GM12864 (cell line): ENCODE measurements at places on chromosomes 7 and 10.

GRCh38 chr10:84075226-84076046 lies 63.9 kb upstream of the GHITM start:
- no peak for DNase-seq

- DNase-seq: no peak
Observed at GRCh38 chr10:14191407-14191806, 139.3 kb downstream of the FRMD4A start.

DNA sequence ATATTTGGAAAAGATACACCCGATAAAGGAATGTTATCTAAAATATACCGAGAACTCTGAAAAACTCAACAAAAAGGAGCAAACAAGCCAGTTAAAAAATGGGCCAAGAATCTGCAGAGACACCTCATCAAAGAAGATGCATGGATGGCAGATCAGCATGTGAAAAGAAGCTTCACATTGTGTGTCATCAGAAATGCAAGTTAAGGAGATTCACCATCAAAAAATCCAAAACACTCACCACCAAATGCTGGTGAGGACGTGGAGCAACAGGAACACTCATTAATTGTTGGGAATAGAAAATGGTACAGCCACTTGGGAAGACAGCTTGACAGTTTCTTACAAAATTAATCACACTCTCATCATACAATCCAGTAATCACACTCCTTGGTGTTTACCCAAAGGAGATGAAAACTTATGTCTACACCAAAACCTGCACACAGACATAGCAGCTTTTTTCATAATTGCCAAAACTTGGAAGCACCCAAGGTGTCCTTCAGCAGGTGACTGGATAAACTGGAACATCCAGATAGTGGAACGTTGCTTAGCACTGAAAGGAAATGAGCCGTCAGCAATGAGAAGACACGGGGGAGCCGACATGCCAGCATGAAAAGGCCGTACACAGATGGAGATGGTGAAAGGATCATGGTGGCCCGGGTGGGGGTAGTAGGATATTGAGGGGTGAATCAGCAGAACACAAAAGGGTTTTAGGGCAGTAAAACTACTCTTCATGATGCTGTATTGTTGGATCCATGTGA lies 27.9 kb upstream of the PWWP2B start:
- DNase-seq: no peak

DNA sequence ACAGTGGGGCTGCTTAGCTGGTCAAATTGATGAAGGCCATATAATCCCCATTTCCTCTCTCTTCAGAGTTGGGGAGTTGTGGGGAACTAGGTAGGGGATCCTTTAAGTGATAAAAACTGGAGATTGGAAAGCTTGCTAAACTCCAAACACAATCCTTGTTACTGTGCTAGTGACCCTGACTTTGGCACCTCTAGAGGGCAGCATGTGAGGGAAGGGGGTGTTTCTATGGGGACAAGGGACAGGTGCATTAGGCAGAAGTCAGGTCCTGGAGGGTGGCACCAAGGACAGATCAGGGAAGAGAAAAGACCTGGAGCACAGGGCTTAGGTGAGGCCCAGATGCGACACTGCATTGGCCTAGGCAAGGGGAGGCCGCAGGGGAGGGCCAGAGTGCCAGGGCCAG lies 66.9 kb downstream of the CDHR3 start:
- no peak for DNase-seq

- DNase-seq: no peak
Observed at GRCh38 chr10:73915206-73915851, 4.4 kb downstream of the PLAU start.

- no peak for DNase-seq
Observed at GRCh38 chr7:99325001-99325493, 651 bp upstream of the ARPC1A start.

- no peak for DNase-seq
Observed at GRCh38 chr10:52419281-52419680, 105.2 kb downstream of the DKK1 start.

GRCh38 chr10:119616882-119617570 lies 20.3 kb upstream of the TIAL1 start:
- no peak for DNase-seq

DNA sequence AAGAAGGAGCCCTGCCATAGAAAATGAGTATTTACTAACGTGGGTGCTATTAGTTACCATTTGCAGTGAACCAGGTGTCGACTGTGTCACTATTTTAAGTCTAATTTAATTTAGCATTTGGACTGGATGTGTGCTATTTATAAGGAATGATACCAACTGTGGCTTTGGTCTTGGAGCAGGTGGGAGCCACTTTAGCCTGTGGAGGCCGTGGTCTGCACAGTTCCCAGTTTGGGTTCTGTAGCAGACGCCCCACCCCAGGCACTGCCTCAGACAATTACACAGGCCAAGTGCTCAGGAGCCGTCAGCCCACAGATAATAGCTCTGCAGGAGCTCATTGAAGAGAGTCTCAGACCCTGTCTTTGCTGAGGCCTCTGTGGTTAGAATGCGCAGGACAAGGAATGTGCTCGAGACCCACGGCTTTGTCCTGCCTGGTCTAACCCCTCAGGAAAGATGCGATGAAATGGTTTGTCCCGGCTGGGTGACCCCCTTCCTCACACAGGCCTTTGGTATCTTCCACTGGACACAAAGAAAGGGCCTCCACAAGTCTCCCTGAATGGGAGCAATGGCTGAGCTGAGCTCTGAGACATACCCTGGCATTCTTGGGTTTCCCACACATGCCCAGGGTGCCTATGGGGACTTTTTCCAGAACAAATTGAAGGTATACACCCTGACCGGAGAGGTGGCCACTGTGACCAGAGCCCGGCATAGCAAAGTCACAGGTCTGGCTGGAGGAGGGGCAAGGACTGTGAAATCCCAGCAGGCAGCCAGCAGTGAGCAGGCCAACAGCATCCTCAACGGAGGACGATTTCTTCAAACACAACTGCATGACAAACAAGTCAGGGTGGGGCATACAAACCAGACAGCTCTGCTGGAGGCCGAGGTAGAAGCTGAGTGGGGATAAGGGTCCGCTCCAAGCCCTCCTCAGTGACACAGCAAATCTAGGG lies 251.2 kb downstream of the ARHGAP12 start:
- no peak for DNase-seq

DNA sequence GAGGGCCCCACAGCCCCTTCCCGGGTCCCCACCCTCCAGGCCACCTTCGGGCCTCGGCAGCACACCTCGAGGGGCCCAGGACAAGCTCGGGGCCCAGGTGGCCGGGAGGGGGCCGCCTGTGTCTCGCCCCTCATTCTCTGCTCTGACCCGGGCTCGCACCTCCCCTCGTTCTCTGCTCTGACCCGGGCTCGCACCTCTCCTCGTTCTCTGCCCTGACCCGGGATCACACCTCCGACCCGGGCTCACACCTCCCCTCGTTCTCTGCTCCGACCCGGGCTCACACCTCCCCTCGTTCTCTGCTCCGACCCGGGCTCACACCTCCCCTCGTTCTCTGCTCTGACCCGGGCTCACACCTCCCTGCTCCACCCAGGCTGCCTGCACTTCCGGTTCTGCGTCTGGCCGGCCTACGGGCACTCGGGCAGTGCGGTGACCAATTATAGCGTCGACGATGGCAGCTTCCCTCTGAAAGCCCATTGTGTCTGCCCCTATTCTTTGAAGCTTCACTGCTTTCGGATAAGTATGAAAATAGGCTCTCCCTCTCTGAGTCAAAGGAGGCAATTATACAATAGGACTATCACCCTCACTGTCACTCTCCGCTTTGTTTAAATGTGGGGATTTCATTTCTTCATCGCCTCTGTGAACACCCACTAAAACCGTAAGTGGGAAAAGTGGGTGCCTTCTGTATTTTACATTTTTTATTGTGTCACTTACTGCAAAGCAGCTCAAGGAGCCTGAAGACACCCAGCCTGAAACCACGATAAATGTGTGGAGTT lies 457.4 kb downstream of the DNAJB6 start:
- DNase-seq: no peak

DNA sequence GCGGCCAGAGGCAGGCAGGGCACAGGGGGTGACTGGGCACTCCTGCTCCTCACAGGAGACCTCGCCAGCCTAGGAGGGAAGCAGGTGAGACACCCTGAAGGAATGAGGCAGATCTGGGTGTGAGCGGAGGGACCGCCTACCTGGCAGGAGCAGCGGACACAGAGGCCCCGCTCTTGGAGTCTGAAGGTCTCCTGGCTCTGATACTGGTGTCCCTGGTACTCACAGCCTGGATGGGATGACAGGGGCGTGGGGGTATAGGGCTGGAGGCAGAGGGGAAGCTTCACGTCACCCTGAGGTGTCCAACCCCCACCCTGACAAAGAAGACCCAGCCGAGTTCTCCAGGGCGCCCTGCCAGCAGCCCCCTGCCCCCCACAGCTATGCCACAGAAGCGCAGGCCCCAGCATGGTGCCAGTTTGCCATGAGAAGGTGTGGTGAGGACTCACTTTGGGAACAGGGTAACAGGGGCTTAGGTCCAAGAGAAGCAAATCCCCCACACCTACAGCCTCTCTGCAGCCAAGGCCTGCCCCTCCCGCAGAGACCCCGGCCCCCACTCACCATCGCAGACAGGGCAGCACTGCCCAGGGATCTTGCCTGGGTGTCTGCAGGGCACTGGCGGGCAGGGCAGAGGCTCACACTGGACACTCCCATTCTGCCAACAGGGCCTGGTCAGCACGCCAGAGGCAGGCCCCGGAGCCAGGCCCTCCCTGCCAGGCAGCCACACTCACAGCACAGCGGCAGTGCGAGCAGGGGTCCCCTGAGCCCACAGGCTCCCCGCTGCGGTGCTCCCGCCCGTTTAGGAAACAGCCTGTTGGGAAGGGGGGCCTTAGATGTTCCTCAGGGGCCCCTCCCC lies 17.0 kb downstream of the KCP start:
- DNase-seq: no peak

DNA sequence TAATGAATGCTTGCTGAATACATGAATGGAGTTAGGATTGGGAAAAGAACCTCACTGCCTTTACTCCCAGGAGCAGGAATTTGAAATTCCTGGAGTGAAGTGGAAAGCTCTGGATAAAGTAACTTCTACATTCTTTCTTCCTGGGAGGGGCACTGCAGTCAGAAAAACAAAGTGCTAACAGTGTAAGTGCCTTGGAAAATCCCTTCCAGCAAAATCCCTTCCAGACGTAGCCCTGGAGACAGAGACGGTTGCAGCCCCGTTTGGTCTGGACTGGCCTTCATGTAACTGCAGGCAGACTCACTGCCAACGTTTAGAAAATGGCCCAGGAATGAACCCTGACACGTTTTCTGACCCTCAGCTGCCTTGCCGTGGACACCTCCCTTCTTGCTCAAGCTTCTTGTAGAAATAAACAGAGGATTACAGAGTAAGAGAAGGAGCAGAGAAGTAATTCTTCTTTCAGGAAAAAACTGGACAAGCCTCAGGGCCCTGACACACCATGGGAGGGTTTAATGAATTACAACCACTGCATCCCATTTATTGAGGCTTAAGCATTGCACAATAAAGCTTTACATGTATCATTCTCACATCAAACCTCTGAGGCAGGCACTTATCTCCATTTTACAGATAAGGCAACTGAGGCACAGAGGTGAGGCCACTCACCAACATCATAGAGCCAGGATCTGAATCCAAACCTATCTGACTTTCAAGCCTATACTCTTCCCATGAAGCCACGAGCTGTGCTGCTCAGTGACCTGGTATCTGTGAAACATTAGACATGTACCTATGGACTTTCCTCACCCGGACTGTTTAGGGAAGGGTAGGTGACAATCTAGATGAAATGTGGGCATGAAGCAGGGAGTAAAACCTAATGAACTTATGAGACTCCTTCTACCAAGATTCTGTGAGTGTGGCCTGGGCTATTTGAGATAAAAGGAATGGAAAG lies 7.8 kb downstream of the ITPRIP start:
- no peak for DNase-seq

- DNase-seq: no peak
Observed at GRCh38 chr7:73671322-73671661, 3.7 kb downstream of the VPS37D start.

GRCh38 chr7:29352041-29352440 lies 157.5 kb downstream of the CHN2 start:
- no peak for DNase-seq

- DNase-seq: no peak
Observed at GRCh38 chr10:37495415-37495814, 362.0 kb downstream of the ZNF248 start.

DNA sequence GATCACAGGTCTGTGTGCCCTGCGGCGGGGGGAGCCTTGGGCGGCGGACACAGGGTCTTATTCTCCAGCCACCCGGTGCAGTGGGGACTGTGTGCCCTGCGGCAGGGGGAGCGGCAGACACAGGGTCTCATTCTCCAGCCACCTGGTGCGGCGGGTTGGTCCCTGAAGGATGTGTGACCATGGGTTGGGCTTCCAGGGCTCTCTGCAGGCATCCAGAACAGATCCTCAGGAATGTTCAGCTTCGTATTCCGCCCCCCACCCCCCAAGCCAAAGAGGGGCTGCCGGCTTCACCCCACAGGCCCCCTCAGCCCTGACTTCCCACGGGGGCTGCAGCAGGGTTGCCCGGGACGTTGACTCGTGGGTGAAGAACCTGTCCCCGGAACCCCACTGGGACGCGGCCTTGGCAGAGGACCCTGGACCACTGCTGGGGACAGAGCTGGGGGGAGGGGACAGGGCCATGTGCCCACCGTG lies 154.5 kb upstream of the PPP2R2D start:
- no peak for DNase-seq

- DNase-seq: no peak
Observed at GRCh38 chr7:151194188-151194587, 7.1 kb upstream of the ASB10 start.

DNA sequence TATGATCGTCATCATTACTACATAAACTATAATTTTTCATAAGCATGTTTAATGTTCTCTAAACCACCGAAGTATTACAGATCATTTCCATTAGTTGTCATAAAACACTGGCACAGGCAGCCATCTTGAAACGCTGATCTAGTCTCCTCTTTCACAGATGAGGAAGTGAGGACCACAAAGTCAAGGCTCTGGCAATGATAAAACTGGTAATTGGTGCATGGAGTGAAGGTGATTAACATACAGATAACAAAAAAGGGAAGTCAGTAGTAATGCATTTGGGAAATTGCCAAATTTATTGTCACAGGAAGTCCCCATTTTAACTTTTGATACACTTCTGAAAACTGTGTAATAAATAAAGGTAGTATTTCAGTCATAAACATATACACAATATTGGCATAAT lies 49.3 kb downstream of the FBXL13 start:
- no peak for DNase-seq

DNA sequence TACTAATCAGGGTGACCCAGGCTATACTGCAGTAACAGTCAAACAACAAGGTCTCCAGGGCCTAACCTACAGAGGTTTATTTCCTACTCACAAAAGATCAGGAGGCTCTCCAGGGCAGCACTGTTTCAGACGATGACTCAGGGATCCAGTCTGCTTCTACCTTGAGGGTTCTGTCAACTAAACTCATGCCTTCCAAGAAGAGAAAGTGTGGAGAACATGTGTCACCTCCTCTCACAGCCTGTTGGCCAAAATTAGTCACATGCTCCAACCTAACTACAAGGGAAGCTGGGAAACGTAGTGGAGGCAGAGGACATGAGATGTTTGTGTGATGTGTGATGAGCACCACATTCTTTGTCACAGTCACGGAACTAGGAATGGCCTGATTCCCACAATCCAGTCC lies 14.7 kb upstream of the INA start:
- no peak for DNase-seq

- peak; percentile 72 for DNase-seq
Observed at GRCh38 chr10:85946713-85947326, 419.8 kb downstream of the GRID1 start.
